ENCODE measurements at places on chromosomes 7 and 10. TPM values are rescaled to one million over a fixed set of nuclear protein-coding genes. Genes with fewer than 3 reads are reported as not detected.

PDIA4 gene
- total RNA-seq = 230 TPM

ST8SIA6 gene
- total RNA-seq = 0.37 TPM

NUDT1 gene
- total RNA-seq = 84.7 TPM

HYAL4 gene
- total RNA-seq = not detected

KLHL7 gene
- total RNA-seq = 58.3 TPM

NKX1-2 gene
- total RNA-seq = 15.3 TPM

ZNF117 gene
- 11.6 TPM for total RNA-seq

FRMD4A gene
- 19.6 TPM for total RNA-seq

NEUROG3 gene
- not detected for total RNA-seq

GIMAP1 gene
- not detected for total RNA-seq

SLC39A12 gene
- not detected for total RNA-seq

CCDC3 gene
- total RNA-seq = 2.3 TPM

AQP1 gene
- not detected for total RNA-seq

CUBN gene
- 0.26 TPM for total RNA-seq

All from H9 (cell line).